IMR-90 (cell line): ENCODE measurements at places on chromosomes 12 and 14. TPM values are rescaled to one million over a fixed set of nuclear protein-coding genes. Genes with fewer than 3 reads are reported as not detected.

The TAS2R30 gene
- 5.0 and 7.2 TPM in 2 replicates for total RNA-seq

The KCNA5 gene
- not detected in 2 replicates for total RNA-seq

The GLIPR1L1 gene
- not detected in 2 replicates for total RNA-seq

The SVOP gene
- not detected in 2 replicates for total RNA-seq

The RNU4-1 gene
- under 0.01 TPM in 2 replicates for total RNA-seq

The PIWIL1 gene
- total RNA-seq: not detected in 2 replicates

The SLC25A3 gene
- total RNA-seq: 861 and 1,218 TPM in 2 replicates

The NELL2 gene
- total RNA-seq: 0.18 and 0.28 TPM in 2 replicates

The PMEL gene
- 1.4 and 1.7 TPM in 2 replicates for total RNA-seq

The CDK2 gene
- 40.0 and 42.5 TPM in 2 replicates for total RNA-seq

The WSCD2 gene
- not detected in 2 replicates for total RNA-seq

The ZNF410 gene
- total RNA-seq: 73.9 and 89.1 TPM in 2 replicates

The C12orf60 gene
- total RNA-seq: 1.1 TPM in 2 replicates
